ENCODE measurements at places on chromosomes 13 and 19. TPM values are rescaled to one million over a fixed set of nuclear protein-coding genes. Genes with fewer than 3 reads are reported as not detected.

The LRRC63 gene
- 0.08 TPM for total RNA-seq

The TUBA3C gene
- not detected for total RNA-seq

The ZNF850 gene
- total RNA-seq, result 0.32 TPM

The DAND5 gene
- not detected for total RNA-seq

The KIR2DL3 gene
- total RNA-seq, result not detected

The TNFSF9 gene
- total RNA-seq, result 2.3 TPM

The URAD gene
- not detected for total RNA-seq

The ENOX1 gene
- 2.3 TPM for total RNA-seq

The ZNF700 gene
- 0.32 TPM for total RNA-seq

The CD79A gene
- total RNA-seq, result 0.71 TPM

The IRGC gene
- total RNA-seq, result not detected

The PGLYRP2 gene
- total RNA-seq, result not detected

The PIP5K1C gene
- total RNA-seq, result 11.8 TPM

The FXYD1 gene
- 0.33 TPM for total RNA-seq

The CLC gene
- not detected for total RNA-seq

The IFI30 gene
- 15.0 TPM for total RNA-seq

The SLITRK5 gene
- 0.51 TPM for total RNA-seq

The CYP2A6 gene
- not detected for total RNA-seq

The CIC gene
- 46.2 TPM for total RNA-seq

The CAMSAP3 gene
- 4.1 TPM for total RNA-seq

The IFNL1 gene
- 0.10 TPM for total RNA-seq

The SIGLEC6 gene
- total RNA-seq, result not detected

The HAUS8 gene
- 14.2 TPM for total RNA-seq

The RTBDN gene
- total RNA-seq, result 0.33 TPM

The GRIK5 gene
- 0.48 TPM for total RNA-seq

The FAM216B gene
- total RNA-seq, result not detected

The DGKH gene
- total RNA-seq, result 6.1 TPM

The NLRP12 gene
- not detected for total RNA-seq

The ZNF98 gene
- not detected for total RNA-seq

The FPR3 gene
- total RNA-seq, result not detected

The LIPE gene
- 1.3 TPM for total RNA-seq

The MTIF3 gene
- 21.6 TPM for total RNA-seq

The TMEM255B gene
- 0.93 TPM for total RNA-seq

The CNMD gene
- not detected for total RNA-seq

The TGFBR3L gene
- total RNA-seq, result 1.6 TPM

The CEACAM21 gene
- not detected for total RNA-seq

The DCLK1 gene
- 0.92 TPM for total RNA-seq

The LENG9 gene
- total RNA-seq, result 7.1 TPM

The ZNF583 gene
- 2.1 TPM for total RNA-seq

The ZNF780B gene
- total RNA-seq, result 6.1 TPM

The PROZ gene
- not detected for total RNA-seq

The TJP3 gene
- total RNA-seq, result 0.69 TPM

The TMPRSS9 gene
- total RNA-seq, result not detected

The LATS2 gene
- total RNA-seq, result 10.7 TPM

The SLC46A3 gene
- total RNA-seq, result 2.1 TPM

The RXFP2 gene
- total RNA-seq, result not detected

The FARSA gene
- total RNA-seq, result 76.5 TPM

The SPRY2 gene
- total RNA-seq, result 14.4 TPM

The IZUMO2 gene
- not detected for total RNA-seq

The FGF21 gene
- total RNA-seq, result not detected

The SCN1B gene
- total RNA-seq, result 20.2 TPM

The CNFN gene
- total RNA-seq, result 41.3 TPM

The SLC27A5 gene
- 35.2 TPM for total RNA-seq

The RFXAP gene
- 0.88 TPM for total RNA-seq

The LRP3 gene
- 51.9 TPM for total RNA-seq
